ENCODE measurements at places on chromosomes 4 and X.

- DNase-seq: no peak
These were observed 207.8 kb upstream of the SLC7A11 start for GRCh38 chr4:138449938-138450337.

GRCh38 chr4:29075366-29075765 is 1644.8 kb upstream of the PCDH7 start:
- DNase-seq: no peak

- no peak for DNase-seq
These were observed 114.3 kb upstream of the TEX13C start for GRCh38 chrX:125205133-125205917.

DNA sequence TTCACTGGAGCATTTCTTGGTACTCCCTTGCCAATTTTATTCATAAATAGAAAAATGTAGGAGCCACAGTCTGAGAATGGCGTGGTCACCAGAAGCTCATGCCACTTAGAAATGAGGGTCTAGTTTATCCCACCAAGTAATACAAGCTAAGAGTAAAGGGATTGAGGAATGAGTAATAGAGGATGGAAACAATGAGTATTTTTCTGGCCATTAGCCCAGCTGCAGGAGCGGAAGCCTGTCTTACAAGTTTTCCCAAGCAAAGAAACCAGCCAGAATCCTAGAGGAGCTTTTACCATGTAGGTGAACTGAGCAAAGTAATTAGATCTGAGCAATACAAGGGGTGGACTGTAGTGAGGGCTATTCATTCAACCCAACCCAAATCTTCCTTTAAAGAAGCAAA is 160.7 kb upstream of the NPY2R start:
- DNase-seq: no peak

- DNase-seq: no peak
These were observed 472.9 kb upstream of the GALNTL6 start for GRCh38 chr4:171340258-171340657.

GRCh38 chr4:89469930-89470375 is 162.4 kb upstream of the GPRIN3 start:
- no peak for DNase-seq

DNA sequence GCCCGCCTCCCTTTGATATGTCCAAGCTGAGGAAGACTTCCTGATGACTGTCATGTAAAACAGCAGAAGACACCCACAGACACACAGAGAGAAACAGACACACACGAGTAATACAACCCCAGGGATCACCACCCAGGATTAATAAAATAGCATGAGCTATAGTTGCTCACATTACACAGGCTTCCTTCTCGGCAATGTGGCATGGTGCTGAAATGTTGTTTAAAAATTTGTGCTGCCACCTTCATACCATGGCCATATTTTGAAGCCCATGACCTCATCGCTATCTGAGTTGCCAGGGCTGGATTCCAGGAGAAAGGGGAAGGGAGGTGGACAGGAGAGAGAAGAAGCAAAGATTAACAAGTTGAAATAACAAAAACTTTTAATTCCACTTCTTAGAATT is 111.7 kb downstream of the SYNPO2 start:
- no peak for DNase-seq

GRCh38 chrX:136936183-136936549 is 55.6 kb upstream of the RBMX start:
- no peak for DNase-seq

DNA sequence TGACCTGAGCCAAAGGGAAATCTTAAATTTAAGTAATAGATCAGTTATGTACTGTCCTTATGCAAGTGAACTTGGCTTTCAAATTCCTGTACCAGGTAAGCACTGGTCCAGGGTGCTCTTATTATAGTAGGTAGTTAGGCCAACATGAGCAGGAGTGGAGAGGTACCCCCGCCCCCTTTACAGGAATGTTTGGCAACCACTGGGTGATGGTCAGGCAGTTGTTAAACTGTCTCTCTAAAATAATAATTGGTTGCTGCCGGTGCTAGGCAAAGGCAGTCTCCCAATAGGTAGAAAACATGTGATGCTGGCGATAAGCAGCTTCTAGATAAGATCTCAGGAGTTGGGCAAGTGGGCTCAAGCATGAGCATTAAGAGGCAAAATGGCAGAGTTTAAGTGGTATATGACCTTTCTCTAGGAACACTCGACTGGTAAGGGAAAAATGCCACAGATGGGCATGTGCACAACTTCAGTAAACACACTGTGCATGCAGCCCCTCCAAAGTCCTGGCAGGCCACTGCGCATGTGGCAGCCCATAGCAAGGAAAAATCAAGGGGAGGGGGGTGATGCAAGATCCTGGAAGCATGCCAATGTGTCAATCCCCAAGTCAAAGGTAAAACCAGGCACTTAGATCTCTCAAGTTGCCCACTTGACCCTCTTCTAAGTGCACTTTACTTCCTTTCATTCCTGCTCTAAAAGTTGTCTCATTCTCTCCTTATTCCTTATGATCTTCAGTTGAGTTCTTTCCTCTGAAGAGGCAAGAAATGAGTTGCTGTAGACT is 1239.7 kb downstream of the C4orf33 start:
- DNase-seq: no peak

GRCh38 chrX:23788946-23789345 is 6.0 kb downstream of the SAT1 start:
- no peak for DNase-seq

DNA sequence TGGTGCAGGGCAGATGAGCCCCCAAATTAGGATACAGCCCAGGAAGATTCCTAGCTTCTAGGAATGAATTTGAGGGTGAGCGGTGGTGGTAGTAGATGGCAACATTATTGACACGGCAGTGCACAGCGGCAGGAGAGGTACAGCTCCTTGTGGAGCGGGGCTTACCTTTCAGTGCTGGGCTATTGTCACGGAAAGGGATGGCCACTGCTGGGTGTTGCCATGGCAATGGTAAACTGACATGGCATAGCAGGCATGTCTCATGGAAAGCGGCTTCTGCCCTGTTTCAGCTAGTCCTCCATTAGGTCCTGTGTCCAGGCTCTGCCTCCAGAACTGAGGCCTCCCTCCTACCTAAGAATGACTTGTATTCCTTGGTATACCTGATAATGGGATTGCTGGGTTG is 81.8 kb upstream of the WDR1 start:
- DNase-seq: no peak

GRCh38 chrX:123884809-123885408 is 25.1 kb downstream of the XIAP start:
- no peak for DNase-seq

DNA sequence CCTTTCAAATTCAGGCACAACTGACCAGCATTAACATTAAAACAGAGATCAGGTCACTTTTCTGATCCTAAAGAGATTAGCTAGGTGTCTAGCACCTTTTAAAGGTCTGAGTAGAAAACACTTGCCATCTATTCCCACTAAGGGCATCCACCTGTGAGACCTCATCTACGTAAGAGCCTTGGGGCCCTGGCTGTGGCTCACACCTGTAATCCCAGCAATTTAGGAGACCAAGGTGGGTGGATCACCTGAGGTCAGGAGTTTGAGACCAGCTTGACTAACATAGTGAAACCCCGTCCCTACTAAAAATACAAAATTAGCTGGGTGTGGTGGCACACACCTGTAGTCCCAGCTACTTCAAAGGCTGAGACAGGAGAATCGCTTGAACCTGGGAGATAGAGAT is 11.8 kb downstream of the TBC1D9 start:
- no peak for DNase-seq

DNA sequence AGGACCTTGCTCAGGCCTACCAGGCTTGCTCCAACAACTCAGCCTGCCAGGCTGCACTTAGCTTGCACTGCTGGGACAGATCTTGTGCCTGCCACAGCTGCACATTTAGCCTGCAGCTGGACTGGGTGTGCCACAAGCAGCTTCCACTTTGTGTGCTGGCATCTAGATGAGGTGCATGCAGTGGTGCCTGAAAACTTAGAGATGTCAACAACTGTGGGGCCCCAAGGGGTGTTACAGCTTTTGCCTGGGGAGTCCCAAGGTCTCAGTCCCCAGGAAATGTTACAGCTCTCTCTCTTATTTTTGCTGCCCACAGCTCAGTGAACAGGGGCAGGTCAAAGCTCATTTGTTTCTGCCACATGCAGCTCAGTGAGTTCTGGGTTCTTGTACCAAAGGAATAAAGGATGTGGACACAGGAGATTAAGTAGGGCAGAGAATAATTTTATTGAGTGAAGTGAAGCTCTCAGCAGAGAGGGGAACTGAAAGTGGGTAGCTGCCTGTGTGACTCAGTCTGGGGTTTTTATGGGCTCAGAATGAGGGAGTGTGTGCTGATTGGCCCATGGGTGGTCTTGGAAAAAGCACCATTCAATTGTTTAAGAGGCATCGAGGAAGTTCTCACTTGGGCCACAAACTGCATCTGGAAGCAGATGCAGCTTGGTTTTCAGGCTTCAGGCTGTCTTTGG is 828.3 kb downstream of the TECRL start:
- no peak for DNase-seq

- DNase-seq: no peak
These were observed 41.0 kb downstream of the PDK3 start for GRCh38 chrX:24506082-24506481.

DNA sequence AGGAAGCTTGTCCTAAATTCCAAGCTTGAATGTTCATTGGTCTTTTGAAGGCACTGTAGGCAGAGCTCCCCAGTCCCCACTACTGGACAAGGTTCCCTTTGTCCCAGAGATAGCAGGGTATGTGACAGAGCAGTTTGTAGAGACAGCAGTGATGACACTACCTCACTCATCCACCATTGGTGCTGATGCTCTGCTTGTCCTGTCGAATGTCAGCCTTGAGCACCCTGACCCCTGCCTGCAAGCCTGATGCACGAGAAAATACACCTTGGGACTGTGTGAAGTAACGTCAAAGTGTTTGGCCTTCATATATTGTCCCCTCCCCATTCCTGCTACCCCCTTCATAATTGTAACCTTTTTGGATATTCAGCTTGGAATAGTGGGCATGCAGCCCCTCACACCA is 188.9 kb upstream of the EOLA2 start:
- DNase-seq: no peak
